ENCODE measurements at places on chromosomes 12 and 14. TPM values are rescaled to one million over a fixed set of nuclear protein-coding genes. Genes with fewer than 3 reads are reported as not detected.

DNA sequence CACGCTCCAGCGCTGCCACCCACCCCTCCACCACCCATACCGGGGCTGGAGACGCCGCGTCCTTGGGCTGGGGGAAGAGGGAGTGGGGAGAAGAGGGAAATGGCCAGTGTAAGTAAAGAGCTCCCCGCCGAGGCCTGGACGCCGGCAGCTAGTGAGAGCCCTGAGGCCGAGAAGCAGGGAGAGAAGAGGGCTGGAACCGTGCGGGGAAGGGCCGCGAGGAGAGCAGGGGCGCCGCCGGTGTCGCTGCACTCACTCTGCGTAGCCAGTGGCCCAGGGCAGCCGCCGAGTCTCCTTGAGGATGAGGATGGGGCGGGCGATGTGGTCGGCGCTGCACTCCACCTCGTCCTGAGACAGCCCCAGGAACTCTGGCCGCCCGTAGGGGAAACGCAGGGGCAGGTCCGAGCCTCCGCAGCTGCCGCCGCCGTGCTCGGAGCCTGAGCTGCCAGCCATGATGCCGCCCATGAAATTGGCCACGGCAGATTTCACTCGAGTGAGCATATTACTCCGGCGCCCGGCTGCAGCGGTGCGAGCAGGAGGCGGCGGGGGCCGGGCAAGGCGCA is 631 bp downstream of the PPM1H start:
- no peak overlapping the region for H3K27ac ChIP-seq
- H3K27me3 ChIP-seq = peaks cover 37% of the 10 kb centered on the region
- H3K4me3 ChIP-seq = peak overlapping the region; percentile 83
- H3K36me3 ChIP-seq = no peaks in the 10 kb centered on the region
- no peak for DNase-seq
- peaks cover 17% of the 10 kb centered on the region for H3K4me1 ChIP-seq

GRCh38 chr12:54003625-54004024 is 3.7 kb downstream of the HOXC9 start:
- H3K27ac ChIP-seq = no peak overlapping the region
- peaks cover 76% of the 10 kb centered on the region for H3K27me3 ChIP-seq
- peaks cover 18% of the 10 kb centered on the region for H3K4me1 ChIP-seq
- H3K36me3 ChIP-seq = no peaks in the 10 kb centered on the region
- H3K4me3 ChIP-seq = no peak overlapping the region

GRCh38 chr12:42958291-42958674 is 368.7 kb upstream of the PRICKLE1 start:
- H3K4me1 ChIP-seq = no peaks in the 10 kb centered on the region
- peaks cover 2% of the 10 kb centered on the region for H3K27me3 ChIP-seq
- H3K4me3 ChIP-seq = no peak overlapping the region
- no peak for DNase-seq

The TCL1A gene
- total RNA-seq = 234 TPM

DNA sequence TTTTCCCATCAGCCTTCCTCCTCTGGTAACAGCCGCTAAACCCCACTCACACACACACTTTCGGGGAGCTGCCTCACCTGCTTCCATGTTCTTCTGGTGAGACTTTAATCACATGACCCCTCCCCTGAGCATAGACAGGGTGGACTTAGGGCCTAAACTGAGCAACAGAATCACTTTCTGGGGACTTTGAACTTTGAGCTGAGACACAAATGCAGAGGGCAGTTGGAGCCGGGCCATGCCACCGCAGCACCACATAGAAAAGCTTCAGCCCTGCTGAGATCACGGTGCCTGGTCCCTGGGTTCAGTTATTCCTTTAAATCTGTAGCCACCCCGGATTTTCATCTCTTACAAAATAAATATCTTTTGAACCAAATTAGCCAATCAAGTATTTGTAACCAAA is 18.4 kb upstream of the MAP3K9 start:
- no peaks in the 10 kb centered on the region for H3K36me3 ChIP-seq
- no peak overlapping the region for H3K4me3 ChIP-seq
- peaks cover 14% of the 10 kb centered on the region for H3K27me3 ChIP-seq
- peaks cover 6% of the 10 kb centered on the region for H3K4me1 ChIP-seq
- DNase-seq = no peak

Data from activated B cell treated with CpG ODN at 0.5 μM for 24 hours (primary cell).